Right cardiac atrium (tissue), 5 donors: ENCODE measurements at places on chromosomes 6 and 20. TPM values are rescaled to one million over a fixed set of nuclear protein-coding genes. Genes with fewer than 3 reads are reported as not detected.
A peak's percentile ranks its signal among the peaks of the same experiment; 100 is the strongest.

KIAA1755 gene
- total RNA-seq, result 18.7 TPM

BPHL gene
- 10.4 TPM for total RNA-seq

INSM1 gene
- not detected for total RNA-seq

UCKL1 gene
- 35.5 TPM for total RNA-seq

AIF1 gene
- 17.9 TPM for total RNA-seq

- DNase-seq, result no peak
Measured at GRCh38 chr20:40241596-40242343, 447.3 kb downstream of the MAFB start.

GRCh38 chr6:14074476-14075094 is 43.0 kb upstream of the CD83 start:
- no peak for DNase-seq

GRCh38 chr20:58891086-58891717 is 38.7 kb downstream of the GNAS start:
- DNase-seq, result peak; percentile 92

GRCh38 chr6:88815491-88815890 is 147.9 kb downstream of the RNGTT start:
- DNase-seq, result no peak

DNA sequence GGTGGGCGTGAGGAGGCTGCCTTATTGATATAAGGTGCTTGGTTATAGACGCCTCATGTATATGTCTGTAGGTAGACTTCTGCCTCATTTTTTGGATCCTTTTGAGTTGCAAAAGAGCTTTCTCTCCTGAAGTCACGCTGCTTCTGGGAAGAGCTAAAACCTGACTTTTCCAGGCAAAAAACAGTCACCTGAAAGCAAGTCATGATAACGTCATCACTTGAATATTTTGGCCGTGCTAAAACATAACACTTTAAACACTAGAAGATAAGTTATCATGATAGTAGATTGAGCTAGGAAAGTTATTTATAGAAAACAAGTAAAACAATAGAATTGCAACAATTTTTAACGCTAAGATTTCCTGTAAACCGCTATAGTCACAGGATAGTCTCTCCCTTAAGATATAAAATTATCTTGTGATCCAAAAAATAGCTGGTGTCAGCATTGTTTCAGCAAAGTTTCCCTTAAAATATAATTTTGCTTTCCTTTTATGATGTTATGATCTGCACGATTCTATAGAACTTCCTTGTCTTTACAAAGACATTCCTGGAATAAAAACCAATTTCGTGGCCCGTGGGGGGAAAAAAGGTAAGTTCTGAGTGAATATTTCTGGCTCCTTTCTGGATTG is 69.0 kb upstream of the AKAP12 start:
- DNase-seq, result no peak
